Left lung (tissue), 14 donors: ENCODE measurements at places on chromosomes 2 and 18. TPM values are rescaled to one million over a fixed set of nuclear protein-coding genes. Genes with fewer than 3 reads are reported as not detected.

DNA sequence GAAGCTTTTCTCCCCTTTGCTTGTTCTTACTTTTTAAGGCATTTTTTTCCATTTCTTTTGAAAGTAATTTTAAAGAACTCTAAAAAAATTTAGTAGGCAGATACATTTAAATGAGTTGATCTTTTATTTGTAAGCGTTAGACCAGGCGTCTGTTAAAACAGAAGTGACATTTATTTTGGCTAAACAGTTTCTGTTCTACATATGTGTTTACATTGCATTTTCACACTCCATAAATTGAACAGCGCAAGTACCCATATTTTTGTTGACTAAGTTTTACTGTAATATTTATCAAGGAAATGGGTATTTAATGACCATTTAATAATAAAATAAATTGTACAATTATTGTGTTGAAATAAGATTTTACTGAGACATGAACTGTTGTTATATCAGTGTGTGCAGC, 21.9 kb downstream of the PPM1B start:
- no peak for DNase-seq

DNA sequence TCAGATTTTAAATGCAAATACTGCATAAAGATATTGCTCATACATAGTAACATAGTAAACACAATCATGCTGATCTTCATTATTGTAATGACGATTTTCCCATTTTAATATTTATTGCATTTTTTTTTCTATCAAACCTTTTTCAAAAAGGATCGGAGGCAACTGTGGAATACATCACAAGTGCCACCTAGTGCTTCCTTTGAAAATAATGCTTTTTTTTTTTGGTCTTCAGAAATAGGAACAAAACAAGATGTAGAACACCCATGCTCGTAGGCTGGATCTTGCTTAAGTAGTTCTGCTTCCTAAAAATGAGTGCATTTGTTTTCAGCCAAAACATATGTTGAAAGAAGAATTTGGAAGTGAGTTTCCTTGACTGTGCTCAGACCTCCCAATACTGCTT, 35.7 kb upstream of the GPR155 start:
- DNase-seq: no peak

GRCh38 chr2:167018590-167018989, 130.3 kb downstream of the XIRP2 start:
- DNase-seq: no peak

FEV gene
- total RNA-seq: not detected

GRCh38 chr2:61995065-61995464, 89.6 kb downstream of the COMMD1 start:
- no peak for DNase-seq

HOXD1 gene
- 1.9 TPM for total RNA-seq

CD226 gene
- total RNA-seq: 4.6 TPM

DNA sequence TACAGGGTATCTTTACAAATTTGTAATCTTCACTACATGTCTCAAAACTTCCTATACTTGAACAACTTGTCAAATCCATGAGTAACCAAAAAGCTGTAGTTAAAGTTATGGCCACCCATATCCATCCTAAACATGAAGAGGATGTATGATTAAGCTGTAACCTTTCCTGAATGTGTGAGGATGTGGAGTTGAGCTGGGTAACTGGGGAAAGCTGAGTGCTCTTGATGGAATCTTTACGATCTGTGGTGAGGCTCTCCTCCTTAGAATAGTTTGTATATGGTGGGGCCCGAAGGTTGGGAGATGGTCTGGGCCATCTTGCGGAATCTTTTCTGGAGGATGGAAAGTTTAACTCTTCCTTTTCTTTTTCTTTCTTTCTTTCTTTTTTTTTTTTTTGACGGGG, 29.4 kb downstream of the DPP4 start:
- DNase-seq: no peak

- DNase-seq: no peak
These were observed 1096.1 kb upstream of the NRXN1 start for GRCh38 chr2:52128081-52128480.
